Vagina (tissue), 2 donors: ENCODE measurements at places on chromosomes 1 and 21.

- no peak for DNase-seq
These were observed 6.7 kb downstream of the NR5A2 start for GRCh38 chr1:200034262-200034557.

DNA sequence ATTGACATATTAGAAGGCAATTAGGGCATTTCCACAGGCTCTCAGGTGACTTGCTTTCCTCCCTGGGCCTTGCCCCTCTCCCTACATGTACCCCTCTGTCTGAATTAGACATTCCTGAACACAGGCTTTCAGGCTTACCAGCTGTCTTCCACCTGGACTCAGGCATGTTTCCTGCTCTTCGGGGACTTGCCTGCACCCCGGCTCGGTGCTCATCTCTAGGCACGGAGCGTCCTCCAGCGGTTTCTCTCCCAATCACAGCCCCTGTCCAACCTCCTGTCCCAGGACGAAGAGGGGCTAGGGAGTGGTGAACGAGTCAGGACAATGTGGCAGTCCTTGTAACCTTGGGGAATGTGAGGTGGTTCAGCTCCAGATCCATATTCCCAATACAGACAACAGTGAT is 4.2 kb downstream of the PROK1 start:
- no peak for DNase-seq

GRCh38 chr21:25002676-25003075 is 604.6 kb downstream of the MRPL39 start:
- no peak for DNase-seq

- DNase-seq: no peak
These were observed 107.2 kb upstream of the ZNF644 start for GRCh38 chr1:91129017-91129416.

DNA sequence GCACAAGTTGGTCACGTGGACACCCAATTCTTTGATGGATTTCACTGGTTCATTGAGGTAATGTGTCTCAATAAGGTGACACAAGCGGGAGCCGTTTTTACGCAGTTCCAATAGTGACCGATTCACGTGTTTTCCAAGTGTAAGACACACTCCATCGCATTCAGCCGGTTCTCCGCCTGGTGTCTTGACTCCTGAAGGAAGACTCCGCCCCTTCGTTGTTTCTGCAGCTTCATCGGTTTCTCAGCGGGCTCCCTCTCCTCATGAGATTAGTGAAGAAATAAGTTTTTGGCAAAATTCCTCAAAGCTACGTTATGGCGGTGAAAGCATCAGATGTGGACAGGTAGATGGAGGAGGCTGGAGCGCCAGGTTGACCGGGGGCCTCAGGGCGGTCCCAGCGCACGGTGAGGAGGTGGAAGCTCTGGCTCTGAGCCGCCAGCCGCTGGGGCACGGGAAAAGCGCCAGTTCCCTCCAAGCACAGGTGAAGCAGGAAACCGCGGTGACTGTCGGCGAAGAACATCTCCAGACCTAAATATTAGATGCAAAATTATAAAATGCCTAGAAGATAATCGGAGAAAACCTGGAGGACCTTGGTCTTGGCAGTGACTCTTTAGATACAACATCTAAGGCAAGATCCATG is 21.0 kb downstream of the CD2 start:
- DNase-seq: peak; percentile 89

DNA sequence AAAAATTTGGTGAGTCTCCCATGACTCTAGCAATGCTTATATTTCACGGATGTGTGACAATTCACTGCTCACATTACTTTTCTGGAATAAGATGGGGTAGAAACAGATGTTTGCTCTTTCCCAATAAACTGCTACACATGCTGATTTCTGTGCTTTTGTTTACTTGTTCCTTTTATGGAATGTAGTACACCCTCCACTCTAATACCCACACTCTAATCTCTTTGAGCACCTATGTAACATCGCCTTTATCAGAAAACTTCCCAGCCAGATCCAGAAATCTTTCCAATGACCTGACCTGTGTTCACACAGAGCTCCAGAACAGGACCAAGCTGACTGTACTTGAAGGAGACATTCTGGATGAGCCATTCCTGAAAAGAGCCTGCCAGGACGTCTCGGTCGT is 4.2 kb downstream of the HSD3B2 start:
- DNase-seq: no peak

- no peak for DNase-seq
These were observed 24.7 kb upstream of the POGK start for GRCh38 chr1:166814611-166815010.
